ENCODE measurements at places on chromosomes 1 and 21.

- DNase-seq, result no peak
Observed at GRCh38 chr1:184387069-184387475, 243 bp downstream of the C1orf21 start.

DNA sequence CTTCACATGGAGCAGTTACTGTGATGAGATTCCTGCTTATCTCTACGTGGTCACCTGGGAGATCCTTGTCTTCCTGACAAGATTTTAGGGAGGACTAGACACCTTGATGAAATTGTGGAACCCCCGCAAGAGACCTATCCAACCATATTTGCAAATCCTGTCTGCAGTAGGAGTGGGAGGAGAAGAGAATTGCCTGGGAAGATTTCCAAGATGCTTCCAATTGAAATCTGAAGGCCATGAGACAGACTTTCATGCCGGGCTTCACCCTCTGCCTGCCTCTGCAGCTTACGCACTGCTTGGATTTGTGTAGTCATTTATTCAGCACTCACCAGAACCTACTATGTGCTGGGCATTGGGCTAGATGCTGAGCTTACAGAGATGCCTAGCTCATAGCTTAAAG lies 106.6 kb downstream of the OMA1 start:
- no peak for DNase-seq

DNA sequence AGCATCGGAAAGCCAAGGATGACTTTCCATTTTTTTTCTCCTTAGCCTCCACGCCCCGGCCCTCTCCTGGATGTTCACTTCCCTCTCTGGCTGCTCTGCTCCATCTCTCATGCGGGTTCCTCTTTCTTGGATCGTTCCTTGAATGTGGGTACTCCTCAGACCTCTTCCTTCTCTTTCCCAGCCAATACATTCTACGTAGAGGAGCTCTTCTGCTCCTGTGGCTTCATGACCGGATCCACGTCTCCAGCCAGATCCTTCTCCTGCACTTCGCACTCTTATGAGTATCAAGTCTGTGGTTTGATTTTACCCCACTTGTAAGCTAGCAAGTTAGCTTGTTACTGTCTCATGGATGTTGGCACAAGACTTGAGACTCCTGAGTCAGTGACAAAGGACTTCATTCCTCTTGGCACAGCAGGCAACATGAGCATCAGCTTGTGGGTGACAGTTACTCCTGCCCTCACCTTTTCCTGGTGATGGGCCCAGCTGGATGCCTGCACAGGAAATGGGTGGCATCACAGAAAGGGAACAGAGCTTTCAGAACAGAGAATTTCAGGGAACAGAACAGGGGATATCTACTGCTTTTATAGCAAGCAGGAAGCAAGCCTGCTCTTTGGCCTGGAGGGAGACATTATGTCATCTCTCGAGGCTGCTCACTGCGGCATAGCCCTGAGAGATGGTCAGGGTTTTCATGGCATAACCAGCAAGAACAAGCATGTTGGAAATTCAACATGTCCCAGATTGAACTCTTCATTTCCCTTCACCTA lies 100.1 kb upstream of the KIF26B start:
- no peak for DNase-seq

DNA sequence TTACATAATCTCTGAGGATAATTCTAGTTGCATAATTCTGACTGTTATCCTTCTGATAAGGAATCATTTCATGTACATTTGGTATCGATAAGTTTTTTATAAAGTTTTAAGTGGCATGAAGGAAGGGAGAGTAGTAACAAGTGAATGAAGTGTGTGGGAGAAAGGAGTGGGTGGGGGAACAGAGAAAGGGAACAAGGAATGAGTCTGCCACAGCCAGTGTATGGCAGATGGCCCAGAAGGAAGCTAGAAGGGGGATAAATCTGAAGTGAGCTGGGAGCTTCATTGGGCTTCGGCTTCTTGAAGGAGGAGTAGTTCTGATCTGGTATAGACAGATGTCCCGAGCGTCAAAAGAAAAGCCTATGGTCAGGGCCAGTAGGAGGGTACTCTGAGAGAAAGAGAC lies 18.6 kb downstream of the ZBTB40 start:
- DNase-seq, result no peak

GRCh38 chr1:182739545-182739944 lies 50.0 kb upstream of the NPL start:
- DNase-seq, result no peak

GRCh38 chr21:29667651-29668050 lies 272.1 kb downstream of the GRIK1 start:
- DNase-seq, result no peak

- no peak for DNase-seq
Observed at GRCh38 chr1:35808450-35809113, 766 bp downstream of the AGO4 start.
